ENCODE measurements at places on chromosomes 1 and 21.

GRCh38 chr1:199684686-199685273 lies 342.7 kb upstream of the NR5A2 start:
- no peak for DNase-seq

- DNase-seq, result no peak
Observed at GRCh38 chr1:44695671-44696070, 21.2 kb downstream of the ARMH1 start.

GRCh38 chr1:91400133-91400725 lies 4.4 kb downstream of the HFM1 start:
- no peak for DNase-seq

DNA sequence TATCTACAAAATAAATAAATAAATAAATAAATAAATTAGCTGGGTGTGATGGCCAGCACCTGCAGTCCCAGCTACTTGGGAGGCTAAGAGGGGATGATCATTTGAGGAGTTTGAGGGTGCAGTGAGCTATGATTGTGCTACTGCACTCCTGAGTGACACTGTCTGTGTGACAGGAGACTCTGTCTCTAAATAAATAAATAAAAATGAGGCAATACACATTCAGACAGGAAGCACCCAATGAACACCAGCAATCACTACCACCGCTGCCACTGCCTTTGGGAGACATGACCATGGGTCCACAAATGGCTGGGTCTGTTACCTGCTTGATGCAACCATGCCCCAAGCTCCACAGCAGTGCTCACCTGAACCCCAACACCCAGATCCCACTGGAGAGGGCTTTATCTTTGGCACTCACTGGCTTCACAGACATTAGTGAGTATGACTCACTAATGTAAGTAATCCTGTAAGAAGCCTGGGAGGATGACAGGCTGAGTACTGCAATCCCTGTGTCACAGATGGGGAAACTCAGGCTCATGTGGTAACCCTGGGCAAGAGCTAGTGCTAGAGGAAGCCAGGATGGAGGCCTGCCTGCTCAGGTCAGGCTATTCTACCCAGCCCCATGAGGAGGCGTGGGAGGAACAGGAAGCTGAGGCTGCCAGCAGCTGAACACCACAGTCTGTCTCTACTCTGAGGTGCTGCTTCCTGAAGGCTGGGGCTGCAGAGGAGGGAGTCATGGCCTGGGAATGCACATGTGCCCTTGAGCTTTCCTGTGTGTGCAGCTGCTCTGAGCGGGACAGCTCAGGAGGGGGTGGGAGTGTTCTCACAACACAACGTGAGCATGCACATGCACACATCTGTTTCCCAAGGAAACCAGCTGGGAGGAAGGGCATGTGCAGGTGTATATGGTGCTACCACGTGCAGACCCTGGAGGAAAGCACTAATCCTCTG lies 43.0 kb downstream of the SLC9A1 start:
- DNase-seq, result peak; percentile 27

DNA sequence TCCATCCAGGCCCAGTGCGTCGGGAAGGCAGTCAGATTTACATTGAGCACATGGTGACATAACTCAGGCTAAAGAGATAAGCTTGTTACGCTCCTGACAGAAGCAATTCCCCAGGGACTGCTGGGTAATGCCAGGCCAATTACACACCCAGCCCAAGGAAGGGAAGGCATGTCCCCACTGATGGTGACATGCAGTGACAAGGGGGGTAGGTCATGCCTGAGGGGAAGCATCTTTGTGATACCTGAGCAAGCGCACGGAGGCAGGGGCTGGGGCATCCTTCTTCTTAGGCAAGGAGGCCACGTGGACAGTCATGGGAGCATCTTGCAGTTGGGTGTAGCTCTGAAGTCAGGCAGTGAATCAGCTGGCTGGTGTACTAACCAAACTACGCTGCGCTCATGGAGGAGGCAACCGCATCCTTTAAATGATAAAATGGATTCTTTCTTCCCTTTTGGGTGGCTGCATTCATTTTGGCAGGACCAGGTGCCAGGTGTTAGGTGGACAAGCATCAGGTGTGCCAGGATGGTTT lies 39.6 kb upstream of the GRIK3 start:
- DNase-seq, result no peak

- no peak for DNase-seq
Observed at GRCh38 chr21:17195976-17196375, 316.9 kb upstream of the CXADR start.

DNA sequence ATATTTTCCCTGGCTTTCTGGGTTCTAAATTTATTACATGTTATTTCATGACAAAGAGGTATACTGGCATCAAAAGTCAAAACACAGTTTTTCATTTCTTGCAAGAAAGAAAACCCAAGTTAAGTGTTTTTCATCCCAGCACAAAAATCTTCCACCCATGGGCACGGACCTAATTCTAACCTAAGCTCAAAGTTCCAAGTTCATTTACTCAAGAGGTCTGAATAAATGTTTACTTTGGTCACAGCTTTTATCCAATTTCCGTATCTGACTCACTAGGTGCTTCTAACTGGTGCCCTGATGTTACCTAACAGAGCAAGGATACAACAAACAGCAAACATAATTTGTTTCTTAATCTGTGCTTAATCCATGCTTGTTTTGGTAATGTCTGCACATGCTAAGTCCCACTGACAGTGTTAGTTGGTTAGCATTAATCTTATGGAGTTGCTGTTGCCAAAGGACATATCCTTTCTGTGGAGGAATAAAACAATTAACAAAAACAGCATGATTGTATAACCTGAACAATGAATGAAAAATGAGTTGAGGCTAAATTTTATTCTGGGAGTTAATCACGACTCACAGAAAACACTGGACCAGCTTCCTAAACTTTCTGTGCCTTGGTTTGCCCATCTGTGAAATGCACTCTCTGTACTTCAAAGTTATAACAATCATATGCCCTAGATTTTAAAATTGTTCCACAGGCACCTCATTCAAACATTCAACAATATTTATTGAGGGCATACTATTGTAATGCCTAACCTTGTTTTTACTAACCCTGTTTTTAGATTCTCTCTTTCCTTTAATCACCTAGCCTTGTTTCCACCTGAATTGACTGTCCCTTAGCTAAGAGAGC lies 4.2 kb upstream of the CHD1L start:
- no peak for DNase-seq

- DNase-seq, result no peak
Observed at GRCh38 chr1:82395440-82395839, 594.7 kb downstream of the ADGRL2 start.

- no peak for DNase-seq
Observed at GRCh38 chr1:59061876-59062275, 235.0 kb upstream of the FGGY start.

DNA sequence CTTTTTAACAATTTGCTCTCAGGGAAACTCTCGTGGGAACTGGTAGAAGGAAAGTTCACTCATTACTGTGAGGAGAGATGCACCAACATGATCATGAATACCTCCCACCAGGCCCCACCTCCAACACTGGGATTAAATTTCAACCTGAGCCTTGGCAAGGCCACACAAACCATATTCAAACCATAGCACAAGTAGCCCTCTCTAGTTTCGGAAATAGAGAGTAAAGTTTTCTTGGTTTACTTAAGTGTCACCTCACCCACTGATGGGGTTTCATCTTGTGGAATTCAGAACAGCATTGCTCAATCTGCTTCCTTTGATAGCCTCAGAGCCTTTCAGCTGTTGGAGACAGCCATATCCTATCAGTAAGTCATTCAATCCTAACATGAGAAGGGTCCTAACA lies 25.5 kb upstream of the CCSAP start:
- no peak for DNase-seq

GRCh38 chr1:218699421-218699820 lies 354.3 kb downstream of the TGFB2 start:
- no peak for DNase-seq

- DNase-seq, result no peak
Observed at GRCh38 chr1:226001963-226002666, 3.0 kb upstream of the SDE2 start.

DNA sequence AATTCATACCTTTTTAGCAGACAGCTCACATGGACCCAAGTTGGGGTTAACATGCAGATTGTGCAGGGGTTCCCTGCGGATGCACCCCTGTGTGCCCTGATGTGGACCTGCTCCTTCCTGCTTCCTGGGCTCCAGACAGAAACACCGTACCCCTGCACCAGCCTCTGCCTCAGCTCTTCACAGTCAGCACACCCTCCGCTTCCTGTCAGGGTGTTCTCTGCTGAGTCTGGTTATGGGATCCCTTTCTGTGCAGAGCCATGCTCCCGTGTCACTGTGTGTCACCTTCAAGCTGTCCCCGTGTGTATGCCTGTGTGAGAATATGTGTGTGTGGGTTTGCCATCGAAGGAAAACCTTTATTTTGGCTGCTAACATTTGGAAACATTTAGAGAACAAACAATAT lies 48.7 kb upstream of the KCNJ15 start:
- no peak for DNase-seq

- no peak for DNase-seq
Observed at GRCh38 chr1:232305050-232305449, 324.9 kb downstream of the SIPA1L2 start.

GRCh38 chr1:159877695-159878444 lies 15.4 kb upstream of the VSIG8 start:
- DNase-seq, result no peak

GRCh38 chr21:34771512-34772028 lies 102.8 kb downstream of the CLIC6 start:
- no peak for DNase-seq

DNA sequence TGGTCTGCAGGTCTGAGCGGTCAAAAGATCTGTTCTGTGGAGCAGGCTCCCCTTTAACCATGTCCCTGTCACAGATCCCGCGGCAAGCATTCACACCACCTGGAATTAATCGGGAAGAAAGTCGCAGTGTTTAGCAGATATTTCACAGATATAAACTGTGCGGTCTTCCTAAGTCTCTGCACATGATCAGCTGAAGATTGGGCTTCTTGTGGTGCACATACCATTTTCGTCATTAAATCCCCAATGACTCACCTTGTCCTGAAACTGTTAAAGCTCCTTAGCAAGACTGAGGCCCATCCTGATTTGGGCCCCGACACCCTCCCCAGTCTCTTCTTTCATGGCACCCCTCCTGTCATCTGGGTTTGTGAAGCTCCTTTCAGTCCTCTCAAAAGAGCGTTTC lies 158.8 kb downstream of the KIF26B start:
- no peak for DNase-seq

- DNase-seq, result no peak
Observed at GRCh38 chr1:246213502-246213901, 293.6 kb downstream of the SMYD3 start.

- no peak for DNase-seq
Observed at GRCh38 chr1:232682248-232682647, 52.3 kb upstream of the SIPA1L2 start.

- DNase-seq, result no peak
Observed at GRCh38 chr1:85566890-85567289, 13.7 kb upstream of the CCN1 start.

DNA sequence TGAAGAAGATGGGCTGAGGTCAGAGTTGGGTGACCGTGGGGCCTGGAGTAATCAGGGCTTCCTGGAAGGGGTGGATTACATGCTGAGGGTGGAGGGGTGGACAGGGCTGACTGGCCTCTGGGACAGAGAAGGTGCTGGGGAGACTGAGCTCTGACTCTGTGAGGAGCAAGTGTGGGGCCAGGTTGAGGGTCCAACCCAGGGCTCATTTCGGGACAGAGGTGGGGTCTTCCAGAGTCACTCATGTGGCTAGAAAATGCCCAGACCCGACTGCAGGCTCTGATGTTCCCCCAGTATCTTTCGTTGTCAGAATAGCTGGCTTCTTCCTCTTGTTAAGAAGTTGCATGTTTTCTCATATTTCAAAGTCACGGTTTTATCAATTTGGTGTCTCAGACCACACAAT lies 311.8 kb downstream of the PTPRU start:
- DNase-seq, result no peak

DNA sequence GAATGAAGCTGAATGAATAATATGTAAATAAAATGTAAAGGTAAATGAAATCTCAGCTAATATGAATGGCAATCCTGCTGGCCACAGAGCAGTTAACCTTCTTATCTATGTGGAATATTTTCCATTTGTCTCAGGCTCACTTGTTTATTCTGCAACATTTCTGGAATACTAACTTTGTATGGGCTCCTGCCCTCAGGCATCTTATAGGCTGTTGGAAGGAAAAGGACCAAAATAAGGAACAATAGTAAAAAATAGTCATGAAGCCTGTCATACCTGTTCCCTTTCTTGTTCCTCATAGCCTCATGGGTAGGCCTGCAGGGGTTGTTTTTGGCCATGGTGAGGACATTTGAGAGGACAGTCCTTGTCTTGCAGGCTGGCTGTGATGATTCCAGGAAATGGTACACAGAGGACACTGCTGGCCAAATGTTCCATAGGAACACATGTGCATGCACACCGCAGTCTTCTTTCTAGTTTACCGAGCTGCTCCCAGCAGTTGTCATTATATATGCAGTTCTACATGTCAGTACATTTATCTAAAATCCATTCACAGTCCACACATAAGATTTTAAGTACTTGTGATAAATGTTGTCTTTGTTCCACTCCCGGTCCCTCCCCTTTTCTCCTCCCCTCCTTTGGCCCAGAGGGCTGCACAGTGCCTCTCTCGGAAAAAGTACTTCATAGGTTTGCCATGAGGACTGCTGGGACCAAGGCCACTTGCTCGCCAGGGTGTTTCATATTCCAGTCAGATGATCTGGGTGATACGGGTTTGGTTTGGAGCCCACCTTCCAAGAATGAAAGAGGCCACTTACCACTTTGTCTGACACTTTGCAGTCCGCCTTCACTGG lies 15.2 kb upstream of the KCNQ4 start:
- DNase-seq, result no peak

DNA sequence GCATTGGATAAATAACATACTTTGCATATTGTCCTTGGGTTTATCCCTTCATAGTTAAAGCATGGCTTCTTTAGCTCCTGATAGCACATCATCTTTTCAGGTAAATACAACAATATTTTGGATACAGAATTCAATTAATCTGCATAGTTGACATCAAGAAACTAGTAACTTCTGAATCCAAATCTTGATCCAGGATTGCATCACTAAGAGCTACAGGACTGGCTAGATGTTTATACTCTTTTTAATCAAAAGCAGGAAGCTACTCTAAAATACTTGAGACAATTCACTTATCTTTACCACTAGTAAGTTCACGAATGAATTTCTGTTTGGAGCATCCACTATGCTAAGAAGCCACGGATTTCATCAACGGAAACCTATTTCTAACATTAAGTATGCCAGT lies 54.2 kb upstream of the SLC44A3 start:
- no peak for DNase-seq

DNA sequence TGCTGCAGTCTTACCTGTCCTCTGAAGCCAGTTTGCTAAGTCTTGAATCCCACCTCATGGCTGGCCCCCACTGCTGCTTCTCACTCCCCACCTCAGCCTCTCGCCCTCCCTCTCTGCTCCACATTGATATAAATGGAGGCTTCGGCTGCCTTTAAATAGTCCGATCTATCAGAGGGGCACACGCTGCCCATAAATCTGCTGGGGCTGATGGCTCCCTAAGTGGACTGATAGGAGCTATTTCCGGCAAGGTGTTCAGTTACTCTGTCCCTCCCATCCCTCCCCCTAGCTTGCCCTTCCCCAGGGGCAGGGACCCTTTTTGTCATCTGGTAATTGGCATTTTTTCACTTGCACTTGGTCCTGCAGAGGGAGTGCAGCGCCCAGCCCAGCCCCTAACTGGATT lies 108.4 kb downstream of the TMEM53 start:
- DNase-seq, result no peak

- DNase-seq, result no peak
Observed at GRCh38 chr1:172897738-172898137, 153.0 kb downstream of the TNFSF18 start.

- no peak for DNase-seq
Observed at GRCh38 chr1:234212764-234213657, 160.2 kb upstream of the COA6 start.

- DNase-seq, result no peak
Observed at GRCh38 chr1:243984788-243985187, 66.3 kb upstream of the ZBTB18 start.

GRCh38 chr1:22826604-22827580 lies 116.3 kb downstream of the EPHB2 start:
- no peak for DNase-seq

All from stimulated activated CD4-positive, alpha-beta T cell treated with anti-CD3 and anti-CD28 coated beads, TNF-alpha, amount 100 ng/mL, for 24 hours (primary cell).